Uterus (tissue), 4 donors: ENCODE measurements at places on chromosomes 2 and 18.
A peak's percentile ranks its signal among the peaks of the same experiment; 100 is the strongest.

DNA sequence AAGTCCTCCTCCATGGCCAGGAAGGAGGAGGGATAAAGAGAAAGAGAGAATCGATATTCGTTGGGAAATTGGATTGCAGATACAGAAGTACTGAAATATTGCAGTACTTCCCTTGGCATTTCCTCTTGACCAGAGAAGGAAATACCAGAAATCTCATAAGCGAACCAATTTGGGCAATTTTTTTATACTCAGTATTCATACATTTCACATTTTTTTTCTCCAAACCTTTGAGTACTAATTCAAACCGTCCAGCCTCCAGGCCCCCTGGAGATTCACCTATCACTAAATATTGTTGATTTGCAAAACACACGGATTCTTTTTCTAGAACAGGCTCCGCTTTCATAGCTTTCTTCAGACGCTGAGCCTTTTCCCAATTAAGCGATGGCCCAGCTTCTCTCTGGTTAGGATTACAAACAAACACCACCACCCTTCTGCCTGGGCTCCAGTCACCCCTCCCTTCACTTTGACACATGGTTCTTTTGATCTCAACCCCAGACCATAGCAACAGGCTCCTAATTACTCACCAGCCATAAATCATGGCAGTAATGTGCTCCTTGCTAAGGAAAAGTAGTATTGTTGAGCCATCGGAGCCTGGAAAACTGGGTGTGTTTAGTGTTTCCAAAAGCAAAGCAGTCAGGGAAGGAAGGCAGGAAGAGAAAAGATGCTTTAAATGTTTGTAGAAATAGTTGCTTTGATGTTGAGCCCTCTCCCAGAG lies 138.4 kb upstream of the CCDC68 start:
- DNase-seq, result no peak

GRCh38 chr2:127084611-127085316 lies 22.2 kb downstream of the BIN1 start:
- no peak for DNase-seq

DNA sequence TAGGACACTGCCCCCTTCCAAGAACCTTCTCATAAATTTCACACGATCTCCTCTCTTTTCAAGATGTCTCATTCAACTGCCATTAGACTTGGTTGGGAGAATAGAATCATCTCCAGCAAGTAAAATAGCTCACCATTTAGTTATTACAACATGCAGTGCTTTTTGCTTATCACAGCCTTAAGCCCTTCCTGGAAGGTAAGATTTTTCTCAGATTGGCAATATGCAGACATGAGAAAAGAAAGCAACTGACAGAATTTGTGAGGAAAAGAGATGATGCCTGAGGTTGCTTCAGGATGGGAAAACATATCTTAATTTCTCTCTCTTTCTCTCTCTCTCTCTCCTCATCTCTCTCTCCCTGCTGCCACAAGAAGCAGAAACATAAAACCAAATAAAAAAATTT lies 855.1 kb upstream of the ACVR2A start:
- DNase-seq, result no peak

DNA sequence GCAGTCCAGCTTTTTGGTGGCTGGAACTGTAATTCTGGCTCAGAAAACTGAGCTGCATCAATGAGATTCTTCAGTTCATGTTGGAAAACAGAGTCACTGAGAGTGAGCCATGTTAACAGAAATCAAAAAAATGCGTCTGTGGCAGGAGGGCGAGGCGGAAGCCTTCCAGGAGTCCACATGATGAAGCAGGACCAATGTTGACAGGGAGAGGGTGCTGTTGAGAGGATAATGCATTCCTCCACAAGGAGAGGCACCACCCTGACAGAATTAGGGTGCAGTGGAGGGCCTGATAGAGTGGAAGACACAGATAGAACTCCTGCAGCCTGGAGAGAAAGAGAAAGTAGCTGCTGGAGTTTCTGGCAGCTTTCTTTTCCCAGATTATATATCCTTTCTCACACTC lies 111.5 kb downstream of the MGAT5 start:
- no peak for DNase-seq

DNA sequence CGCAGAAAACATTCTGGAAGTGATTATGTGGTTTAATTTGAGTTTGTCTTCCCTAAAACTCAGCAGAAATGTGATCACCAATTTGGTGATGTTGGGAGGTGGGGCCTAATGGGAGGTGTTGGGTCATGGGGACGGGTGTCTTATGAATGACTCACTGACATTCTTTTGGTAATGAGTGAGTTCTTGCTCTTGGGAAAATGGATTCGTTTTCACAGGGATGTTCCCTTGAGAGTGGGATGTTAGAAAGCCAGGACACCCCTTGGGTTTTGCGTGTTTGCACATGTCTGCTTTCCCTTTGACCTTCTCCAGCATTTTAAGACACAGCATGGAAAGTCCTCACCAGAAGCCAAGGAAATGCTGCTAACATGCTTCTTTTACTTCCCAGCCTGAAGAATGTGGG lies 321.5 kb upstream of the NT5C1B start:
- no peak for DNase-seq

- no peak for DNase-seq
Observed at GRCh38 chr18:36189486-36189885, 2.2 kb downstream of the MOCOS start.

- DNase-seq, result no peak
Observed at GRCh38 chr2:156864325-156864724, 393.2 kb upstream of the GALNT5 start.

GRCh38 chr18:44700652-44701051 lies 20.0 kb downstream of the SETBP1 start:
- DNase-seq, result peak; percentile 51

DNA sequence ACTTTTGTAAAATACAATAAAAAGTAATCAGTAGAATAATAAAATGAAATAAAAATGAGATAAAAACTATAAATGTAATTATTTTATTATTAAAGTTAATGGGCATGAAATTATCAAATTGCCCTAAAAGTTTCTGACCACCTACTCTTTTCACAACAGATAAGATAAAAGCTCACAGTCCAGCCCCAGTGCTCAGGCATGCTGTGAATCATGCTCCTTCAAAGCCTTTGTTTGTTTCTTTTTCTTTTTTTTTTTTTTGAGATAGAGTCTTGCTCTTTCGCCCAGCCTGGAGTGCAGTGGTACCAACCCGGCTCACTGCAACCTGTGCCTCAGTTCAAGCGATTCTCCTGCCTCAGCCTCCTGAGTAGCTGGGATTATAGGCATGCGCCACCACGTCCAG lies 181.7 kb downstream of the ANKRD44 start:
- DNase-seq, result no peak

DNA sequence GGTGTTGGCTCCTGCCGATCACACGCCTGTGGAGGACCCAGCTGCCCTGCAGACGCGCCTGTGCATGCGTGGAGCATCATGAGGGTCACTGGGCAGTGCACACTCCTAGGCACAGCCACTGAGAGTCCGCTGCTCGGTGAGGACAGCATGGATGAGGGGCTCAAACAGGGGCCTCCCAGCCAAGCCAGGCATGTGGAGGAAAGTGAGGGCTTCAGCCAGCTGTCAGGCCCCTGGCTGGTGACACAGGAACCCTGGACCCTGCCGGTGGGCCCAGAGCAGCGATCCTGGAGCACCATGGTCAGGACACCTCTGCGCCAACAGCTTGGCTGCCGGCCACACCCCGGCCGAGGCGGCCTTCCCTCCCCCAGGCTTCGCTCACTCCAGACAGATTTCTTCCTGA lies 171.2 kb downstream of the RTP5 start:
- DNase-seq, result no peak

DNA sequence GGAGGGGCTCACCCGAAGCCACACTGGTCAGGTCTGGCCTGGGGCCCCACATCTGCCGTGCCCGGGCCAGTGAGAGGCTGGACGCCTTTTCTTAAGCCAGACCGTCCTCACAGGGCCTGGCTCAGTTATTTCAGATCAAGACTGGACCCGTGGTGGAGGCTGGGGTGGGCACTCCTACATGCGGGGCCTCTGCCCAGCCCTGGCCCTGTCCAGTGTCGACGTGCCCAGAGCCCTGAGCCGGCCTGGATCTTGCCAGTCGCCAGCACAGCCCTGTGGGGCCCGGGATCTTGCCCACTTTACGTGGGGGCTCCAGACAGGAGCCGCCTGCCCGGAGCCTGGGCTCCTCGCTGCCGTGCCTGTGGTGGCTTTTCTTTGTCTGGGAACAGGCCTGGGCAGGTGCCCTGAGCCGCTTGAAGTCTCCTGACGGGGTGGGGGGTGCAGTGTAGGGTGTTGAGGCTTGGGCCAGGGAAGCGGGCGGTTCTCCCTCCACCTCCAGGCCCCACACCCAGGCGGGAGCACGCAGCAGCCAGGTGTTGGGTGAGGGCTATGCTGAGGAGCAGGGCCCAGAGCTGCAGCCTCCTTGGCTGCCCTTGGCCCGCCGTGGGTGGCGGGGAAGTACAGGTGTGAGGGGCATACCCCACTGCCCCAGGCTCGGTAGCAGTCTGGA lies 6.0 kb downstream of the GPC1 start:
- no peak for DNase-seq

GRCh38 chr2:238439917-238440316 lies 13.2 kb downstream of the ASB1 start:
- no peak for DNase-seq

DNA sequence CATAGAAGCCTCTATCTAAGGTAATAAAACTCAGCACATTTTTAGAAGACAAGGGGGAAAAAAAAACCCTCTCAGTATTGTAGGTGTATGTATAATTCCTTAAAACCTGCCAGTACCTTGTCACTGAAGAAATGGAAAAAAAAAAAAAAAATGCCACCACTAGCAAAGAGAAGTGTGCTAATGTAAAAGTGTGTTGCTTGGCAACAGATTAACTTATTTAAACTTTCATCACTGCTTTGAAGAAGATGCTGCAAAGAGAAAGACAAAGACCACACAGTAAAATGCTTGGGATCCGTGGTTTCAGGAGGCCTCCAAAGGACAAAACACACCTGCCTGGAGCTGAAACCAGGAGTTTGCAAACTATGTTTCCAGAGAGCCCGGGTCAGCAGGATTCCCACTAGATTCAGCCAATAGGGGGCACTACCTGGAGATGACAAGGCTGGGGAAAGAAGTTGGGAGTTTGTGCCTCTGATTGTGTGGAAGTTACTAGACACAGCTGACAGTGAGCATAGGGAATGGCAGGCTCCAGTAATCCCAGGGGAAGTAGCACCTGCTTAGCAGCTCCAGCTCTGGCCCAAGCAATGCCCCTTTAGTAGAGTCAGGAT lies 169.1 kb upstream of the TRIB2 start:
- DNase-seq, result no peak

- DNase-seq, result peak; percentile 53
Observed at GRCh38 chr2:105373344-105373781, 25.5 kb downstream of the FHL2 start.

DNA sequence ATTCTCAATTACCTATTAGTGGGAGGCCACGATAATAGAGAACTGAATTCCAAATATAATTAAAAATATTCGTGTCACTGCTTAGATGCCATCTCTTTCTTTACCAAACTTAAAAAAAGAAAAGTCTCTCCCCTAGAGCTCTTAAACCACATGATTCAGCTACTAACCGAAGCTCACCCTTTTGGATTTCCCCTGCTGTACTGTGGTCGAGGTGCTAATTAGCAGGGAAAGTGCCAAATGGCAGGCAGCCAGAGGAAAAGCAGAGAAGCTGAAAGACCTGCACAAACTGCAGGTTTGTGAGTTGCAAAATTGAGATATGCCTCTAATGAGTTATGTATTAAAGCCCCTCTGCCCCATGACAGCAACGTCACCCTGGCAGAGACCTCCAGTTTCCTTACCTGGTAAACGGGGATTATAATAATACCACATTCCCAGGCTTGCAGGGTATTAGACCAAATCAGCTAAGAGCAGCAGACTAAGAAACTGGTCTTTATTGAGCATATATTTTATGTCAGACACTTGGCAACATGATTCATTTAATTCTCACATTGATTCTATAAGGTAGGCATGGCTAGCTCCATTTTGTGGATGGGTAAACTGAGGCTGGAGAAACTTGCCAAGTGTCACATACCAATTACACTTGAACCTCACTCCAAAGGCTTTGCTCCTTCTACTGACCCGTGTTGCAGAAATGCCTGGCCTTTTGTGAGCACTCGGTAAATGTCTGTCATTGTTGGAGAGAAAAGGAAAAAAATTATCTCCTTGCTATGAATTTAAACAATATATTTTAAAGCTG lies 259.7 kb downstream of the LPIN1 start:
- DNase-seq, result no peak

- no peak for DNase-seq
Observed at GRCh38 chr2:215358312-215358845, 46.5 kb downstream of the ATIC start.

DNA sequence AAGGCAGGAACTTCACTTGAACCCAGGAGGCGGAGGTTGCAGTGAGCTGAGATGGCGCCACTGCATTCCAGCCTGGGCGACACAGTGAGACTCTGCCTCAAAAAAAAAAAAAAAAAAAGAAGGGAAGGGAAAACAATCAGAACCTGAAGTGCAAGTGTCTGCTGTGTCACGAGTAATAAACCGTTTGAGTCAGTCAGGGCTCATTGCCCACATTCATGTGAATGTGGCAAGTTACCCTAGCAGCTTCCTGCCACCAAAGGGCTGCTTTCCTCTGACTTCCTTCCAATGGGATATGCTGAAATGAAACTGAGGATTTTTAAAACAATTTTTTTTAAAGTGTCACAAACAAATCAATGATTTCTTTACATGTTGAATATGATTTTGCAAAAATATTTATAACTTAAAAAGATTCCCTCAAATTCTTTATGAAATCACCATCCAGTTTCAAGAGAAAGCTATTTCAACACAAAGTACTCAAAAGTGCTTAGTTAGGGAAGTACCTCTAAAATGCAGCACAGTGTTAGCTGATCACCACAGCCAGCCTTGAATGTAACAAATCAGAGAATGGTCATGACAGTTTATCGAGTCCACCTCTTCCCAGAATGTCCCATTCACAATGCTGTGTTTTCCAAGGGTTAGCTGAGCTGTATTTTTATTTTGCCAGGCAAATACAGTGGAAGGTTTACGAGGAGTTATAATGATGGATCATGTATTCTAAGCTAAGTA lies 36.4 kb downstream of the WDSUB1 start:
- peak; percentile 28 for DNase-seq

GRCh38 chr2:42819160-42819559 lies 26.8 kb upstream of the HAAO start:
- no peak for DNase-seq

DNA sequence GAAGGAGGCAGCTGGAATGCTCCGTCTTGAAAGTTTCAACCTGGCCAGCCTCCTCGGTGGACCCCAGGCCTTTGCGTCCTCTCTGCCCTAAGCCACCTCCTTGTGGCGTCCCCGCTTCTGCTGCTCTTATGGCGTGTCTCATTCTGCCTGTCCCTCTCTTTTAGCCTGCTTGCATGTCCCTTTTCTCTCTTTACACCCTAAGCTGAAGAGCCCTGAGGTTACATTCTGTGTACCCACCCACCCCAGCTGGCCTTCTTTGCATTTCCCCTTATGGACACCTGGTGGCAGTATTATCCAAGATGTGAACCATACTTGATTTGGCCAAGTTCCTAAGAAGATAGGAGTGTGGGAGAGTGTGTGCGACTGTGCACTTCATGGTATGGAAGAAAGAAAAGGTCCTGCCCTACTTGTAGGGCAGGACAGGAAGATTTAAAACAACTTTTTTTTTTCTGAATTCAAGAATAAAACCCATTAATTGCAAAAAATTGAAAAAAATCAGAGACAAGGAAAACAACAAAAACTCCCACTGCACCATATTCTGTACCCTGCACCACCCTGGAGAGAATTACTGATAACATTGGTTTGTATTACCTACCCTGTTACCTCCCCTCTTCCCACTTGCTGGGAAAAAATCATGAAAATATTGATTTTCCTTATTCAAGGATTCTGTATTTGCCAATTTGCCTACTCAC lies 77.4 kb downstream of the DYSF start:
- no peak for DNase-seq

GRCh38 chr2:23280401-23280800 lies 104.6 kb upstream of the KLHL29 start:
- no peak for DNase-seq
